ENCODE measurements at places on chromosomes 12 and 14. TPM values are rescaled to one million over a fixed set of nuclear protein-coding genes. Genes with fewer than 3 reads are reported as not detected.

- peaks cover 5% of the 10 kb centered on the region for H3K36me3 ChIP-seq
- peaks cover 81% of the 10 kb centered on the region for H3K27me3 ChIP-seq
- no peak overlapping the region for H3K27ac ChIP-seq
- peaks cover 14% of the 10 kb centered on the region for H3K4me1 ChIP-seq
These were observed 6.3 kb downstream of the OTX2 start for GRCh38 chr14:56803816-56804535.

- H3K36me3 ChIP-seq, result no peaks in the 10 kb centered on the region
- H3K27ac ChIP-seq, result no peak overlapping the region
- peak; percentile 32 for DNase-seq
- H3K4me1 ChIP-seq, result peaks cover 5% of the 10 kb centered on the region
- no peaks in the 10 kb centered on the region for H3K27me3 ChIP-seq
These were observed 116.7 kb downstream of the LMNTD1 start for GRCh38 chr12:25436206-25437030.

DNA sequence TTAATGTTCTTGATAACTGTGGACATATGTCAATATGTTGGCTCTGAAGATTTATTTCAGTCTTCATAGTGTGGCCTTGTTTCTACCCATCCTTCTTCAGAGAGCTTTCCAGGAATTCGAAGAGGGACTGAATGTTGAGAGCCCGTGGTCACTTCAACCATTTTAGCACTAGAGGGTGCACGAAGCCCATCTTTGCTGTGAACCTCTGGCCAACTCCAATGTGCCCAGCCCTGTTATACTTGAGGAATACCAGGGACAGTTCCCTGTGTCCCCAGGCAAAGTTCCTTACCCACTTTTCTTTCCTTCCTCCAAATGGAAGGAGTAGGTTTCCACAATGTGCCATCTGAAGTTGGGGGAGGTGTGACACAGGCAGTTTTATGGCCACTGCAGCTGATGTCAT is 603.5 kb downstream of the RPL10L start:
- DNase-seq, result no peak
- no peak overlapping the region for H3K4me3 ChIP-seq

GRCh38 chr12:66163289-66163688 is 6.5 kb downstream of the TMBIM4 start:
- peaks cover 73% of the 10 kb centered on the region for H3K36me3 ChIP-seq
- H3K27me3 ChIP-seq, result no peaks in the 10 kb centered on the region
- H3K27ac ChIP-seq, result peak overlapping the region; percentile 53
- DNase-seq, result no peak
- peaks cover 62% of the 10 kb centered on the region for H3K4me1 ChIP-seq
- H3K4me3 ChIP-seq, result no peak overlapping the region

DNA sequence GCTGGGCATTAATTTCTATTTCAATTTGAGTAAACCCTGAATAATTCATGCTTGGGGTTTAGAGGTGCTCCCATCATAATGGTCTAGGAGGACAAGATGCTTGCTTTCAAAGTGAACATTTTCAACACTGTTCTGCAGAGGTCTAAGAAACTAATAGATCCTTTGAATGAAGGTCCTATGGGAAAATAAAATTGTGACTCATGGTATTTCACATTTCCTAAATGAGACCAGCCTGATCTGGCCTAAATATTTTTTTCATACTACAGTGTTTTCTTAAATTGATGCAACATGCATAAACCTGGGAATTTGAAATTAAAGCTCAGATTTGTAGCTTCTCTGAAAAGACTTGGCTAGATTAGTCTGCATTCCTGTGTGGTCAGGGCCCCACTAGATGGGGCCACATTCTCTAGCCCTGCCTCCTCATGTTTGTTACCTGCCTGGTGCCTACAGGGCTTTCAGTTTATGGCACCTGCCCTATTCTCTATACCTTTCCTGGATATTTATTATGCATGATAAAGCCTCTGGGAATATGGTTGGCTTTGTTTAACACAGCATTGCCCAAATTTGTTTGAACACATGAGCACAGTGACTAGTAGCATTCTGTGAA is 112.7 kb downstream of the METTL25 start:
- no peak overlapping the region for H3K4me3 ChIP-seq
- H3K27ac ChIP-seq, result no peak overlapping the region
- DNase-seq, result no peak
- H3K36me3 ChIP-seq, result peaks cover 66% of the 10 kb centered on the region
- H3K4me1 ChIP-seq, result no peaks in the 10 kb centered on the region

DNA sequence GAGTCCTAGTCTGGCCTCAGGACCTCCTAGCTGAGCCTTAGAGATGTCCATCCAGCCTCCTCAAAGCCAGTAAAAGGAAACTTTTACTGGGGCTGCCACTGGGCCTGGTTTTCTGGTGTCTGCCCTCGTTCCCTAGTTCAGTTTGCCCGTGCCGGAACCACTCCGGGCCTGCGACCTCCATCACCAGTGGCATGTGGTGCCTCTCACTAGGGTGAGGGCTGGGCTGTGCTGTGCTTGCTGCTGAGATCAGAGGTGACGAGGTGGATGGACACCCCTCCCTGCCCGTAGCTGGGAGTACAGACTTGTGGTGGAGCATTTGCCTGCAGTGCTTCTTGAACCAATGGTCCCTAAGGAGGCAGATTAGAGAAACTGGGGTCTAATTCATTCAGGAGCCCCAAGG is 75.7 kb downstream of the B4GALNT3 start:
- peaks cover 17% of the 10 kb centered on the region for H3K4me1 ChIP-seq
- H3K27ac ChIP-seq, result no peak overlapping the region

- no peaks in the 10 kb centered on the region for H3K27me3 ChIP-seq
- H3K27ac ChIP-seq, result no peak overlapping the region
- H3K4me1 ChIP-seq, result no peaks in the 10 kb centered on the region
- no peaks in the 10 kb centered on the region for H3K36me3 ChIP-seq
- no peak overlapping the region for H3K4me3 ChIP-seq
- DNase-seq, result no peak
These were observed 34.1 kb upstream of the KLHDC2 start for GRCh38 chr14:49733836-49734235.

Gene RDH11
- total RNA-seq, result 83.2 TPM

DNA sequence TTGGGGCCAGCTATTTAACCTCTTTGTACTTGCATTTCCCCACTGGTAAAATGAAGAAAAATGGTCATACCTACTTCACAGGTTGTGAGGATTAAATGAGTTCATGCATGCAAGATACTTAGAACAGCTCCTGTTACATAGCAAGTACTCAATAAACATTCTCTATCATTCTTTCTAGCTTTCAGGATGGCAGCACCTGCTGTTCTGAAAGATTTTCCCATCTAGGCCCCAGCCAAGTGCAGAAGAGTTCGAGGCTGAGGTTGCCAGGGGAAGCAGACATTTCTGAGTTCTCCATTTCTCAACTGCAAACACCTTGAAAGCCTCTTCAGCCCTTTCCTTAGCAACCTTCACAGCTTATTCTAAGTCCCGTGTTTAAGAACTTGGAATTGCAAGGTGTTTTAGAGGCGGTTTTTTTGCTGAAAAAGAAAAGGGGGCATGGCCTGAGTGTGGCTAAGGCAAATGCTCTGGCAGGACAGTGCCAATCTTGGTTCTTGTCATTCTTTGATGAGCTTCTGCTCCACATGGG is 73.0 kb upstream of the PRMT8 start:
- no peaks in the 10 kb centered on the region for H3K4me1 ChIP-seq
- H3K27me3 ChIP-seq, result peaks cover 9% of the 10 kb centered on the region
- H3K36me3 ChIP-seq, result no peaks in the 10 kb centered on the region
- no peak for DNase-seq
- H3K27ac ChIP-seq, result no peak overlapping the region
- no peak overlapping the region for H3K4me3 ChIP-seq

- DNase-seq, result no peak
- H3K4me1 ChIP-seq, result no peaks in the 10 kb centered on the region
- H3K4me3 ChIP-seq, result no peak overlapping the region
- no peak overlapping the region for H3K27ac ChIP-seq
- no peaks in the 10 kb centered on the region for H3K36me3 ChIP-seq
- no peaks in the 10 kb centered on the region for H3K27me3 ChIP-seq
These were observed 114.8 kb upstream of the FLRT2 start for GRCh38 chr14:85415015-85415712.

Gene CLMN
- 0.59 TPM for total RNA-seq

GRCh38 chr12:76914102-76914859 is 35.5 kb upstream of the CSRP2 start:
- H3K36me3 ChIP-seq, result no peaks in the 10 kb centered on the region
- H3K4me1 ChIP-seq, result no peaks in the 10 kb centered on the region
- DNase-seq, result no peak

Gene SCNN1A
- total RNA-seq, result 3.8 TPM

- H3K4me1 ChIP-seq, result no peaks in the 10 kb centered on the region
- H3K27ac ChIP-seq, result no peak overlapping the region
- no peak overlapping the region for H3K4me3 ChIP-seq
These were observed 334.0 kb downstream of the NUAK1 start for GRCh38 chr12:105804591-105805265.

DNA sequence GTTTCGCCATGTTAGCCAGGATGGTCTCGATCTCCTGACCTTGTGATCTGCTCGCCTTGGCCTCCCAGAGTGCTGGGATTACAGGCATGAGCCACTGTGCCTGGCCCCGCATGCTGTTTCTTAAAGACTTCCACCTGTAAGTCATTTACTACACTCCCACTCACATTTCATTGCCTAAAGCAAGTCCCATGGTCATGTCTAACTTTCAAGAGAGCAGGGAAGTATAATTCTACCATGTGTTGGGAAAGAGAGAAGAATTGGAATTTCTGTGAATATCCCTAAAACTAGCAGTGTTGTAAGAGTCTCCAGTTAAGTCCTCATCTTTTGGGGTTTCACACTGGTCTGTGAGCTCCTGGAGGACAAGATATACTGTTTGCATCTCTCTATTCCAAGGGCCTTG is 139.7 kb downstream of the EMP1 start:
- H3K27ac ChIP-seq, result no peak overlapping the region
- no peaks in the 10 kb centered on the region for H3K4me1 ChIP-seq
- H3K36me3 ChIP-seq, result no peaks in the 10 kb centered on the region
- no peak overlapping the region for H3K4me3 ChIP-seq

GRCh38 chr12:41039461-41039860 is 148.7 kb upstream of the PDZRN4 start:
- H3K27me3 ChIP-seq, result no peaks in the 10 kb centered on the region
- DNase-seq, result no peak
- H3K4me3 ChIP-seq, result no peak overlapping the region
- no peak overlapping the region for H3K27ac ChIP-seq
- H3K4me1 ChIP-seq, result no peaks in the 10 kb centered on the region

Gene NEK9
- 54.9 TPM for total RNA-seq

DNA sequence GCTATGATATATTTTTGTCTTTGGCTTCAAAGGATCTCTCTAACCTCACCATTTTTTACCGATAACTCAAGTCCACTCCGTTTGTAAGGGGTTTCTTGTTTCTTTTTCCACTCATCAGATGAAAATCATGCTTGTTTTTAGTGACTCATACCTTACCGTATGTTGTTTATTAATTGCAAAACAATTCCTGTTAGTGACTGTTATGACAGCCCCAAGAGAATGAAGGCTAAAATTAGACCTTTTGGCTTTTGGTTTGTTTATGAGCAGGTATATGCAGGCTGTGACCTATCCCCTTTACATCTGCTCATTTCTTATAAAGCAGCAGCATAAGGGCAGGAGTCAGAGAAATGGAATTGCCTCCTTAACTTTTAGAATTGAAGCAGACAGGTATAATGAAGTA is 319.8 kb downstream of the CEP128 start:
- no peaks in the 10 kb centered on the region for H3K27me3 ChIP-seq
- H3K4me3 ChIP-seq, result no peak overlapping the region

GRCh38 chr12:107318806-107319532 is 225.6 kb upstream of the CRY1 start:
- peak; percentile 45 for DNase-seq
- peaks cover 39% of the 10 kb centered on the region for H3K4me1 ChIP-seq
- H3K36me3 ChIP-seq, result peaks cover 5% of the 10 kb centered on the region

Gene DBX2
- total RNA-seq, result not detected

Gene RTL1
- not detected for total RNA-seq

Gene PIWIL1
- total RNA-seq, result not detected

Gene CLEC1B
- not detected for total RNA-seq

Gene LYSET
- 15.5 TPM for total RNA-seq

Gene BDKRB2
- total RNA-seq, result not detected

DNA sequence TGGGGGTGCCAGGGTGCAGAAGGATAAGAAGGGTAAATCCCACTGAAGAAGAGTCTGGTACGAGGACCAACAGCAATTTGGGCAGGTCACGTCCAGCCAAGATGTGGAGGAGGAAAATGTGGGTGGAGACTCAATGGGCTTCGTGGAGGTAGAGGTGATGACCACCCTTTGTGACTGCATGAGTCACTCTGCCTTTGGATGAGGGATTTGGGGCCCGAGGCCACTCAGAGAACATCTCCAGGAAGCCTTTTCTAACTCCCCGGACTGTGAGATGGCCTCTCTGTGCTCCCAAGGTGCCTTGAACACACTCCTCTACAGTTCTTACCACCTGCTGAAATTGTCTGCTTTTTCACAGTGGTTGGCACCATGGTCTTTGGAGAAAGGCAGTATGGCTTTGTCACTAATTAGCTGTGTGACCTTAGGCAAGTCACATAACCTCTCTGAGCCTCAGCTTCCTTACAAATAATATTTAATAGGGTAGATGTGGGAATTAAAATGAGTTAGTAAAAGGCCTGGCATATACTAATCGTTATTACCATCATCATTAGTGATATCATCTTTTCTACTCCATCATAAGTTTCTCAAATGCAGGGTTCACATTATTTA is 67.0 kb upstream of the ARHGAP5 start:
- no peaks in the 10 kb centered on the region for H3K4me1 ChIP-seq
- no peaks in the 10 kb centered on the region for H3K36me3 ChIP-seq
- no peak overlapping the region for H3K27ac ChIP-seq
- H3K27me3 ChIP-seq, result peaks cover 11% of the 10 kb centered on the region
- H3K4me3 ChIP-seq, result no peak overlapping the region

DNA sequence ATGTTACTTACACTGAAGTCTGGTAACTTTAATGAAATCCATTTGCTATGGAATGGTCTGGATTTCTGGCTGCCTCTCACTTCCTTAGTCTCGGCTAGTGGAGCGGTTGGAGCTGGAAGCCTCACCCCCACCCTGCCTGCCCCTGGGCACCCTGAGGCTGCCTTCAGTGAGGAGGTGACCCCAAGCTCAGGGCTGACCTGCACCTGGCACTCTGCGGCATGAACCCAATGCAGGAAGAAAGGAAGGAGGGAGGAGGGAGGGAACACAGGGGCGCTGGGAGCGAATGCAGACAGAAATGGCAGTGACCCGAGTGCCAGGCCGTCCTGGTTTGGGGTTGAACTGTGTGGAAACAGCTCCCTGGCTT is 353.1 kb downstream of the TMEM121 start:
- peaks cover 4% of the 10 kb centered on the region for H3K4me1 ChIP-seq
- no peak for DNase-seq
- no peak overlapping the region for H3K4me3 ChIP-seq
- H3K27ac ChIP-seq, result peak overlapping the region; percentile 55

GRCh38 chr14:68942296-68943035 is 36.6 kb downstream of the ACTN1 start:
- H3K36me3 ChIP-seq, result peaks cover 9% of the 10 kb centered on the region
- H3K4me3 ChIP-seq, result no peak overlapping the region
- no peak overlapping the region for H3K27ac ChIP-seq
- no peaks in the 10 kb centered on the region for H3K27me3 ChIP-seq

Gene PEX5
- 39.0 TPM for total RNA-seq

DNA sequence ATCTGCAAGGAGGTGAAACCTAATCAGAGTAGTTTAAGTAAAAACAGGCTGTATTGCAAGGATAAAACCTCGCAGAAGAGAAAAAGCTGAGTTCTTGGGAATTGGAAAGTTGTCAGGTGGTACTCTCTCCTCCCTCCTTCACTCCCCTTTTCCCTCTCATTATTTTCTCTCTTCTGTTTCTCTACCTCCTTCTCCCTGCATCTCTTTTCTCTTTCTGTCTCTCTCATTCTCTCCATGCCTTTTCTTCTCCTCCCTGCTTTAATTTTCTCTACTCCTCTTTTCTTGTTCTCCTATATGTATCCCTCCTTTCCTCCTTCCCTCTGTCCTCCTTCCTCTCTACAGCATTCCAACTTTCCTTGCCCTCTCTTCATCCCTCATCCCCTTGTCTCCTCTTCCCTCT is 14.2 kb upstream of the PPP1R12A start:
- DNase-seq, result no peak
- no peaks in the 10 kb centered on the region for H3K27me3 ChIP-seq
- H3K36me3 ChIP-seq, result no peaks in the 10 kb centered on the region

Data from activated CD8-positive, alpha-beta T cell treated with anti-CD3 and anti-CD28 coated beads for 36 hours (primary cell).